ENCODE measurements at places on chromosomes 5 and 9.
A peak's percentile ranks its signal among the peaks of the same experiment; 100 is the strongest.

DNA sequence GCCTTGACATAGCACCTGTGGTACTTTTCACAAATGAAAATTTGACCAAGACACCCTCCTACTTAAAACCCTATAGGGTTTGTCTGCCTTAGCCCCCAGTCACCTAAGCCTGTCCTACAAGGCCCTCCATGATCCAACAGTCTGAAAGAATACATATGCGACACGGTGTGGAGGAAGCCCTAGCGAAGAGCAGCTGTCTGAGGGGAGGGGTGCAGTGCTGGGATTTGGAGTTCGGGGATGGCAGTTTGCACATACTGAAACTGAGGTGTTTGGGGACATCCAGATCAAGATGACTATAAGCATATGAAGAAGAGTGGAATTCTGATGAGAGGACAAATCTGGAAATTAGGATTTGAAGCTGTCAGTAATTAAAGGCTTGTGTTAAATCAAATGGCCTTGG lies 7.2 kb upstream of the MYORG start:
- no peak for DNase-seq

GRCh38 chr9:133060417-133060841 lies 1.4 kb upstream of the CEL start:
- DNase-seq: no peak

DNA sequence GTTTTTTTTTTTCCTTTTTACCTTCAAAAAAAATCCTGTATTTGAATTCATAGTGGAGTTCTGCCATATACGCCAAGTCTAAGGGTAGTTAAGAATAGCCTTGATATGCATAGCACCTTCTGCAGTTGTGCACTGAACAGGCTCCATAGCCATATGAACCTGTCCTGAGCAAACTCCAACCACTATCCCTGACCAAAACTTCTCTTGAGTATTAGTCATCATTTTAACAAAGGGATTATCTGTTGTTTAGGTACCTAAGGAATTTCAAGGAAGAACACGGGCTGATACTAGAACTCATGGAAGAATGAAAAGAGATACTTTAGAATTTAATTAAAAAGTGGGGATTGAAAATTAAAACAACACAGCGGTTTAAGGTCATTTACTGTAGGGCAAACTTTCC lies 1.9 kb upstream of the FBXO38 start:
- no peak for DNase-seq

GRCh38 chr9:38130724-38131123 lies 61.7 kb upstream of the SHB start:
- no peak for DNase-seq

GRCh38 chr5:142841511-142842265 lies 71.5 kb downstream of the ARHGAP26 start:
- DNase-seq: no peak

DNA sequence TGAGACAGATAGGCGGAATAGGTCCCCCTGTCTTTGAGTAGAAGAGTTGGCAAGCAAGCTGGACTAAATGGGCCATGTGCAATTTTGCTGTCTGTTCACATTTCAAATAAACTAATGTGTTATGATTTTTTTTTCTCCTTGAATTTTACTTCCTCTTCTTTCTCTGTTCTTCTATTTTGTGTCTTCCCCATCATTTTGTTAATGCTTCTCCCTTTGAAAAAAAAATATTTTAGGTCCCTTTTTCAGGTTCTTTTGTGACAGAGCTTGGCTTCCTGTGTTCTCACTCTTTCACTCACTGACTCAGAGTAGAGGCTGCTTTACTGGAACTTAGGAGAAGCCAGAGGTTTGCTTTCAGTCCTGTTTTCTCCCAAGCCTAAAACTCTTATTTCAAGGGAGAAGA lies 48.1 kb downstream of the PTCD2 start:
- DNase-seq: no peak

GRCh38 chr9:13064676-13065075 lies 214.8 kb downstream of the MPDZ start:
- no peak for DNase-seq

DNA sequence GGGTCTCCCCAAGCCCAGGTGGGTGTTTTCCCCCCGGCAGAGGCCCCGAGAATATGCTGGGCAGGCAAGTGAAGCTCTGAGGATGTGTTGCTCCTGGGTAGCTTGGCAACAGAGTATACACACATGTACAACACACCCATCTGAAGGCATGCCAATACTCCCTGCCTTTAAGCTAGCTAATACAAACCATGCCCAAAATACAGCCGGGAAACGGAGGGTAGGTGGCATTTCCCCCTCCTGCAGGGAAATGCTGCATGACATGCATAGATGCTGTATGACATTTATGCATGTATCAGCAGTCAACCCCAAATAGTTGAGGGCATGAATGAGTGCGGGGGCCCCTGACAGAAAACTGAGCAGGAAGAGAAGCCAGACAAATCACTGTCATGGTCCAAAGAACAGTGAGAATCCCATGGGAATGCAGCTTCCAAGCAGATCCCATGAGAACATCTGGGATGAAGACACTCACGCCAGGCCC lies 614.1 kb downstream of the EBF1 start:
- peak; percentile 16 for DNase-seq

DNA sequence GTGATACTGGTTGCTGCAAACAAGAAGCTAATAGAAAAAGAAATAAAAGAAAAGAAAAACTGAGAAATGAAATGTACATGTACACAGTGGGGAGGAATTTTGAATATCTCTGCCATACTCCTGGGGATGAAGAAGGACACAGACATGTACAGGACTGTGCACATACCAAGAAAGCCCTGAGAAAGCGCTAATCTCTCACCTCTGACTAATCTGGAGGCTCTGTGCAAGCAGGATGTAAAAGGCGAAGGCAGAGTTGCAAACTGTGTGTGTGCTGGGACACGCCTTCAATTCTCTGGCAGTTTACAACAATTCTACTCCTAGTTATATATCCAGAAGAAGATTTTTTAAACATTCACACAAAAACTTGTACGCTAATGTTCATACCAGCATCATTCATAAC lies 211.4 kb downstream of the KIAA0825 start:
- no peak for DNase-seq

DNA sequence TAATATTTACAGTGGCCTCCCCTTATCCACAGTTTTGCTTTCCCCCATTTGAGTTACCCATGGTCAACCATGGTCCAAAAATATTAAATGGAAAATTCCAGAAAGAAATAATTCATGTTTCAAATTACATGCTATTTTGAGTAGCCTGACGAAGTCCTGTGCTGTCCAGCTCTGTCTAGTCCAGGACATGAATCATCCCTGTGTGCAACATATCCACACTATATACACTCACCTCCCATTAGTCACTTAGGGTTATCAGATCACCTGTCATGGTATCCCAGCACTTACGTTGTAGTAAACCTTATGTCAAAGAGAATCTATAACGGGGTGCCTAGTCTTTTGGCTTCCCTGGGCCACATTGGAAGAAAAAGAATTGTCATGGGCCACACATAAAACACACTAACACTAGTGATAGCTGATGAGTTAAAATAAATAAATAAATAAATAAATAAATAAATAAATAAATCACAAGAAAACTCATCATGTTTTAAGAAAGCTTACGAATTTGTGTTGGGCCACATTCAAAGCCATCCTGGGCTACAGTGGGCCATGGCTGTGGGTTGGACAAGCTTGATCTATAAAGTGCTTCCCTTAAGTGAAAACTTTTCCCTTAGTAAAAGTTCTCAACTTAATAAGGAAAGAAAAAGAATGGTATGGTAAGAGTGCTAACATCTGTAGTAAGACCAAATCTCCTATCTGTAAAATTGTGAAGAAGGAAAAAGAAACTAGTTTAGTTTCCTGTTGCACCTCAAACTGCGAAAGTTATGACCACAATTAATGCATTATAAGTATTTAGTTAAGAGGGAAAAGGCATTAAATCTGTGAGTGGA lies 15.9 kb upstream of the OMD start:
- DNase-seq: no peak

DNA sequence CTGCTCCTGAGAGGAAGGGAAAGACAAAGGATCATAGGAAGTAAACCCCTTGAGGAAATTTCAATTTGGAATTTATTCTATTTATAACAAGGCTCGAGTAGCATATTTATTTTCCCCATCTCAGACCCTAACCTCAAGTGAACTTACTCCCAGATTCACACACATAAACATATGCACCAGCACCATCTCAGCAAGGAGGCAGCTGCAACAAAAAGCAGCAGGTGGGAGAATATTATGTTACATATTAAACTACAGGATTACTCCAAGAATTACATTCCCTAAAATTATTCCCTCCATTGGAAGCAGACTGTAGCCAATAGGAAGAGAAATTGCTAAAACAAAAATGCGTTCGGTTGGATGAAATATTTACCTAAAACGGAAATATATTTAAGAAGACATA lies 108.4 kb upstream of the PRSS3 start:
- DNase-seq: no peak

DNA sequence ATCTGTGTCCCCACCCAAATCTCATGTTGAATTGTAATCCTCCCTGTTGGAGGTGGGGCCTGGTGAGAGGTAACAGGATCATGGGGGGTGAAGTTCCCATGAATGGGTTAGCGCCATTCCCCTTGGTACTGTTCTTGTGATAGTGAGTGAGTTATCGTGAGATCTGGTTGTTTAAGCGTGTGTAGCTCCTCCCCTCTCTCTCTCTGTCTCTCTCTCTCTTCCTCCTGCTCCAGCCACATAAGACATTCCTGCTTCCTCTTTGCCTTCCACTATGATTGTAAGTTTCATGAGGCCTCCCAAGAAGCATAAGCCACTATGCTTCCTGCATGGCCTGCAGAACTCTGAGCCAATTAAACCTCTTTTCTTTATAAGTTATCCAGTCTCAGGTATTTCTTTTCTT lies 28.8 kb downstream of the C5orf15 start:
- no peak for DNase-seq

GRCh38 chr5:180908400-180908799 lies 9.4 kb downstream of the BTNL8 start:
- DNase-seq: no peak

Measured in thymus (tissue), 14 donors.